ENCODE measurements at places on chromosomes 4 and X.

DNA sequence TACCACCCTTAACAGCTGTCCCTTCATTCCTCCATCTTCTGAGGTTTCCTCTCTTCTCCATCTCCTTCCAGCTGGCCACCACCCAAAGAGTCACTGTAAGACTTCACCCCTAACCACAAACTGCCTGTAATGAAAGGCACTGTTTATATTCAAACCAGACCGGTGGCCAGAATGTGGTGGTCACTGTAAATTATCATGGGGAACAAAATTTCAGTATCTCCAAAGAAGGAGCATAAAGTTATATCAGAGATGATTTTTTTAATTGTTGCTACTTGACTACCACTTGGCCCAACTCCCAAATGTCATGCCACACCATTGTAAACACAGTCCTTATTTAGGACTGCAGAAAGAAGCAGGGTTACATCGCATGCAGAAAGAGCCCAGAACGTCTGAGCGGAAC lies 44.8 kb downstream of the SMARCA1 start:
- DNase-seq, result no peak

- no peak for DNase-seq
Observed at GRCh38 chrX:3252744-3253143, 93.7 kb downstream of the MXRA5 start.

GRCh38 chr4:16253127-16253960 lies 27.1 kb upstream of the TAPT1 start:
- DNase-seq, result no peak

GRCh38 chr4:88897180-88897579 lies 159.8 kb downstream of the FAM13A start:
- no peak for DNase-seq

- DNase-seq, result no peak
Observed at GRCh38 chr4:161519611-161520010, 644.2 kb downstream of the FSTL5 start.

- DNase-seq, result no peak
Observed at GRCh38 chr4:112253382-112254000, 21.9 kb downstream of the AP1AR start.

DNA sequence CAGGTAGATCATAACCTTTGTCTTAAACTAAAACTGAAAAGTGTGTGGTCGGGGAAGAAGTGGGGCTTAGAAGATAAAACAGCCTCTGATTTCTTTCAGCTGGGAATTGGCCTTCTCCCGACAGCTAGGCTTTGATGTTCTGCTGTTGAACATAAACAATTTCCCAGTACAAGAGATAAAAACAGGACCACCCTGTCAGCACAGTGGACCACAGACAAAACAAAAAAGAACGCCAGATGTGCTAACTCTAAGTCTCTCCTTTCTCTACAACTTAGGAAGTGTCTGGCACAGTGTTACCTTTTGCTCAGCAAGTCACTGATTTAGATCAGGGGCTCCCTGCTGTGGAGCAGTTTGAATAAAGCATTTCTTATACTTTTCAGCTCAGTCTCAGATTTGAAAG lies 87.5 kb upstream of the UXT start:
- no peak for DNase-seq

DNA sequence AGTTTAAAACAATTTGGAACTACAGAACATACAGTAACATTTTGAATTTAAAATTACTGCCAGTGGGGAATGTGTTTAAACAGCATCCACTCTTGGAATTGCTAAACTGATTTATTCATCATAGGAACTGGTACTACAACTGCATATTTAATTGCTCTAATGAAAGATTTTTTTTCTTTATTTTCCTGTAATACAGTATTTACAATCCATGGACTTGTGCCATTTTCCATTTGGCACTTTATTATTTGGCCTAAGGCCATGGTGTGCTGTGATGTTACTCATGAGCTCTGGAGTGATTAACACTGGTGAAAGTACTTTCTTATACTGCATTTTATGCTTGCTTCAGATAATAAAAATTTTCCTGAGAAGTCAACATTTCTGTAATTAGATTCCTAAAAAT lies 69.7 kb upstream of the NUDT6 start:
- no peak for DNase-seq

GRCh38 chr4:66266035-66266434 lies 595.7 kb upstream of the EPHA5 start:
- no peak for DNase-seq

- no peak for DNase-seq
Observed at GRCh38 chr4:99084595-99084994, 4.0 kb downstream of the ADH5 start.

- no peak for DNase-seq
Observed at GRCh38 chr4:87882861-87883260, 50.1 kb downstream of the MEPE start.

DNA sequence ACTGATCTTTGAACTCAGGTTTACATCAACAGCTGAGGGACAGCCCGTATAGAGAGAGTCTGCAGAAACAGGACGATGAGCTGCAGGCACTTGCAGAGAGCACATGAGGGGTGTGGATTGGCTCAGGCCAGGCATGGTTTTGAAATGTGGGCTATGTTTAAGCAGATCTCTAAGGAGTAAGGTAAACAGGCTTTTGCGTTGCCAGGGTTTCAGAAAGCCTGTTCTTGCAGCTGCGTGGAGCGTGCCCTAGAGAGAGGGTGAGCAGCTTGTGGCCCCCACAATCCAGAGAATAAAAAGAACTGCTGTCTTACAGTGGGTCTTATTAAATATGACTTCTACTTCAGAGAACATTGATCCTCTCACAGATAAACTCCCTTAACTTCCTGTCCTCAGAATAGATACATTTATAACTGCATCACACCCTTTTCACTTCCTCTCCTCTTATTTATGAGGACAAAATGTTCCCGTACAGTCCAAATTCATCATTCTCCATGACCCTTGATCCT lies 64.1 kb downstream of the TMA16 start:
- no peak for DNase-seq

GRCh38 chrX:72115380-72115779 lies 16.3 kb downstream of the RTL5 start:
- DNase-seq, result no peak

DNA sequence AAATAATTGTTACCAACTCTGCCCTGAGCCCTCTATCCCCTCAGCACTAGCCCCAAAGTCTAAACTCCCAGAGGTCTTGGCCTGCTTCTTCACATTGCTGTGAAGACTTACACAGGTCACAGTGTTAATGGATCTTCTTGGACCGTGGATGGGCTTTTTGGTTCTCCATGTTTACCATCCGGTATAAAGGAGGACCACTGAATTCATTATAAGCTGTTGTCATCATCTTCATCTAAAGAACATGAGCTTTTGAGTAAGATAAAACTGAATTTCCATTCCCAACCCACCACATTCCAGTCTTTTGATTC lies 8.5 kb downstream of the NUDT11 start:
- no peak for DNase-seq

All from left ventricle myocardium inferior (tissue), 1 donor.